ENCODE measurements at places on chromosomes 13 and 19. TPM values are rescaled to one million over a fixed set of nuclear protein-coding genes. Genes with fewer than 3 reads are reported as not detected.

CNFN gene
- total RNA-seq: 2.1 TPM

KIR2DL4 gene
- 0.60 TPM for total RNA-seq

TTC9B gene
- not detected for total RNA-seq

DNA sequence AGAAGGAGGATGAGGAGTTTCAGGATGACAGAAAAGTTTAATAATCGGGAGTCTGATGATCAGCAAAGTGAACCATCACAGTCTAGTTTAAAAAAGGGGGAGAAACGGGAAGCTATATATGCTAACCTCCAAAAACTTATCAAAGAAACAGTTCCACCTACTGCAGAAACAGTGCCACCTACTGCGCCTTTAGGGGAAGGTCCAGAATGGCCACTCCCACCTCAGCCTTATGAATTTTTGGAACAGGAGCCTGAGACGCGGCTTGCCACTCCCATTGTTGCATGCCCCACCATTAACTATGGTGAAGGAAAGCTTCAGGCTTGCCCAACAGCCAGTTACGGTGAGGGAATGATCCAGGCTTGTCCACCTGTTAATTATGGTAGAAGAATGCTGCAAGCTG, 929.0 kb downstream of the SLITRK6 start:
- no peak overlapping the region for H3K27ac ChIP-seq
- H3K27me3 ChIP-seq: no peaks in the 10 kb centered on the region
- H3K4me3 ChIP-seq: no peak overlapping the region
- no peaks in the 10 kb centered on the region for H3K4me1 ChIP-seq
- H3K36me3 ChIP-seq: no peaks in the 10 kb centered on the region

DNA sequence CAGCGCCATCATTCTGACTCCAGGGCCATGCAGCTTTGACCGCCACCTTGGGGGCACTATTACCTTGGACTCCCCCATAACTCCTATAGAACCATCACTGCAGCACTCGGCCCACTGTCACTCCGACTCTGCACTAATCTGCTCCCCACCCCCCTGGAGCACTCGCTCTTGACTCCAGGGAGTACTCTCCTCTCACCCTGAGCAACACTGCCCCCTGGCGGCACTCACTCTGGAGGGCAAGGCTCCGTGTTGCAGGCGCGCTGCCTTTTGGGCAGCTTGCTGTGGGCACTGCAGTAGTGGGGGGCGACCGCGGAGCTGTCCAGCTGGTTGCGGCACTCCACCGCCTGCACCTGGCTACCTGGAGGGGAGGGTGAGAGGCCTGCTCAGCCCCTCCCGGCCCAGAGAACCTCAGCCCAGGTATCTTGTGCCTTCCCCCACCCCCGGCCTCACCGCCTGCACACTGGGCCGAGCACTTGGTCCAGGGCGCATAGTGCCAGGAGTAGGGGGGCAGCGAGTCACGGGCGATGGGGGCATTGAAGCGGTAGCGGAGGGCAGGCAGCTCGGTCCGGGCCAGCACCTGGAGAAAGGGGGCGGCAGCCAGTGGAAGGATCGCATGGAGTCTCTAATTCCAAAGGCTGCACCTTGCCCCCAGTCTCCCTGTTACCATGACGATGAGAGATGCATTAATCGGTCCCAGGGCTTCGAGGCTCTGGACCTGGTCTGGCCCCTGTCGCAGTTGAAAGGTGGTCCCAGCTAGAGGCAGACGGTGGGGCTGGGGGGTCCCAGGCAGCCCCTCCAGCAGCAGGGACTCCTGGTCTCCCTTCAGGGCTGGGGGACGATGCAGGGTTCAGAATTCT, 8.9 kb upstream of the MYO1F start:
- no peaks in the 10 kb centered on the region for H3K27me3 ChIP-seq
- H3K27ac ChIP-seq: no peak overlapping the region
- no peaks in the 10 kb centered on the region for H3K4me1 ChIP-seq
- DNase-seq: peak; percentile 61

DNA sequence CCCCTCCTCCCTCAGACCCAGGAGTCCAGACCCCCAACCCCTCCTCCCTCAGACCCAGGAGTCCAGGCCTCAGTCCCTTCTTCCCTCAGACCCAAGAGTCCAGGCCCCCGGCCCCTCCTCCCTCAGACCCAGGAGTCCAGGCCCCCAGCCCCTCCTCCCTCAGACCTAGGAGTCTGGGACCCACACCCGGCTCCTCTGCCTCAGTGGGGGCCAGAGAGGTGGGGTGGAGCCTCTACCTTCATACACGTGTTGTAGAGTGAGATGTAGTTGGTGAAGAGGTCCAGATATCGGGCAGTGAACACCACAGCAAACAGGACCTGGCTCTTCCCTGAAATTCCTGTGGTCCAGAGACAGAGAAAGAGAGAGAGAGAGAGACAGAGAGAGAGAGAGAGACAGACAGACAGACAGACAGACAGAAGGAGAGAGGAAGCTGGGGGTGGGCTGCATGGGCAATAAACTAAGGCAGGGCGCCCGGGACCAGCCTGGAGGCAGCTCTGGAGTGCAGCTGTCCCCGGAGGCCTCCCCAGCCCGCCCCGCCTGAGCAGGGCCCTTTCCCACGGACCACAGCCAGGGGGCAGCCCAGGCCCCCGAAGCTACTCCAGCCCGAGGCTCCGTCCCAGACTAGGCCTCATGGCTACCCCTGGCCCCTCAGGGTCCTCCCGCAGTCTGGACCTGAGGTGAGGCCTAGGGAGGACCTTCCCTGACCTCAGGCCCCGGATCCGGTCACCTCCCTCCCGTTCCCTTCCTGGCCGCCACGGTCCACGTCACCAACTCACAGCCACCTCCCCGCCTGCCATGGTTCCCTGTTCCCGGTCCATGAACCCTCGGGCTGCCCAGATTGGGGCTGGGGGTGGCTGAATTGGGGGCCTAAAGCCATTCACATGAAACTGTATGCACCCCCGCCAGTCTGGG, 907 bp downstream of the KDELR1 start:
- DNase-seq: peak; percentile 69
- peak overlapping the region; percentile 93 for H3K27ac ChIP-seq
- H3K4me3 ChIP-seq: peak overlapping the region; percentile 91
- H3K36me3 ChIP-seq: peaks cover 9% of the 10 kb centered on the region
- peaks cover 30% of the 10 kb centered on the region for H3K4me1 ChIP-seq

- H3K4me3 ChIP-seq: no peak overlapping the region
- H3K36me3 ChIP-seq: no peaks in the 10 kb centered on the region
- H3K27me3 ChIP-seq: no peaks in the 10 kb centered on the region
- no peak for DNase-seq
Observed at GRCh38 chr19:31600731-31601295, 251.6 kb upstream of the TSHZ3 start.

- H3K36me3 ChIP-seq: no peaks in the 10 kb centered on the region
- no peaks in the 10 kb centered on the region for H3K27me3 ChIP-seq
- H3K4me1 ChIP-seq: peaks cover 66% of the 10 kb centered on the region
- H3K4me3 ChIP-seq: peak overlapping the region; percentile 77
Observed at GRCh38 chr13:99055281-99055680, 77.4 kb upstream of the DOCK9 start.

GRCh38 chr19:53824134-53824611, at the start of gene NLRP12:
Gene NLRP12, minus strand, starts transcription at chr19:53824314. Its CDS starts 140 bp downstream, at chr19:53824174.
- no peak for DNase-seq
- peaks cover 14% of the 10 kb centered on the region for H3K27me3 ChIP-seq
- H3K4me1 ChIP-seq: peaks cover 3% of the 10 kb centered on the region
- H3K36me3 ChIP-seq: no peaks in the 10 kb centered on the region

GRCh38 chr13:80360453-80360800, 19.5 kb upstream of the SPRY2 start:
- no peaks in the 10 kb centered on the region for H3K36me3 ChIP-seq
- no peak overlapping the region for H3K4me3 ChIP-seq
- no peaks in the 10 kb centered on the region for H3K4me1 ChIP-seq
- H3K27ac ChIP-seq: no peak overlapping the region
- DNase-seq: no peak

- peak overlapping the region; percentile 46 for H3K27ac ChIP-seq
- peaks cover 6% of the 10 kb centered on the region for H3K4me1 ChIP-seq
- H3K27me3 ChIP-seq: no peaks in the 10 kb centered on the region
- no peak overlapping the region for H3K4me3 ChIP-seq
Observed at GRCh38 chr19:45817010-45817724, 2.1 kb upstream of the RSPH6A start.

- no peaks in the 10 kb centered on the region for H3K27me3 ChIP-seq
- no peak overlapping the region for H3K27ac ChIP-seq
- no peak for DNase-seq
- no peak overlapping the region for H3K4me3 ChIP-seq
- no peaks in the 10 kb centered on the region for H3K36me3 ChIP-seq
Observed at GRCh38 chr13:73038064-73038463, 20.7 kb upstream of the KLF5 start.
